ENCODE measurements at places on chromosomes 3 and 15.
A peak's percentile ranks its signal among the peaks of the same experiment; 100 is the strongest.

GRCh38 chr15:92049290-92049989 lies 195.9 kb downstream of the SLCO3A1 start:
- DNase-seq = no peak

DNA sequence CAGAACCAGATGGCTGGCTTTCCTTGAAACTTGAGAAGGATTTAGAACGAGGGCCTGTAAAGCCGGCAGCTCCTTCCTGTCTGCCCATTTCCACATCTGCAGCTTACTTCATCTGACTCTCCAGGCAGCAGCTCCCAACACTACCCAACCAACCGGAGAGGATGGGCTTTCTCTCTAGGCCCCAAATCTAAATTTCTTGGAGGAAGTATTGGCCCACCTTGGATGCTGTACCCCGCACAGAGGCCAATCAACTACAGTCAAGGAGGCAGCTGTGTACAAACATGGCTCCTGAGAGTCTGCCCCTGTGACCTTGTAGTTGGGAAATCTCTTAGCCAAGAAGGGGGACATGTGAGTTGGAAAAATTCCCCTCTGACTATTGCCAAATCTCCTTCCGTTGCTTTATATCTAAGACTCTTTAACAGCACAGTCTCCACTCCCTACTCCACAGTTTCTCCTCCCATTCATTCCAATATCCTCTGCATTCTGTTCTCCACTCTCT lies 8.0 kb upstream of the ACAP2 start:
- DNase-seq = no peak

DNA sequence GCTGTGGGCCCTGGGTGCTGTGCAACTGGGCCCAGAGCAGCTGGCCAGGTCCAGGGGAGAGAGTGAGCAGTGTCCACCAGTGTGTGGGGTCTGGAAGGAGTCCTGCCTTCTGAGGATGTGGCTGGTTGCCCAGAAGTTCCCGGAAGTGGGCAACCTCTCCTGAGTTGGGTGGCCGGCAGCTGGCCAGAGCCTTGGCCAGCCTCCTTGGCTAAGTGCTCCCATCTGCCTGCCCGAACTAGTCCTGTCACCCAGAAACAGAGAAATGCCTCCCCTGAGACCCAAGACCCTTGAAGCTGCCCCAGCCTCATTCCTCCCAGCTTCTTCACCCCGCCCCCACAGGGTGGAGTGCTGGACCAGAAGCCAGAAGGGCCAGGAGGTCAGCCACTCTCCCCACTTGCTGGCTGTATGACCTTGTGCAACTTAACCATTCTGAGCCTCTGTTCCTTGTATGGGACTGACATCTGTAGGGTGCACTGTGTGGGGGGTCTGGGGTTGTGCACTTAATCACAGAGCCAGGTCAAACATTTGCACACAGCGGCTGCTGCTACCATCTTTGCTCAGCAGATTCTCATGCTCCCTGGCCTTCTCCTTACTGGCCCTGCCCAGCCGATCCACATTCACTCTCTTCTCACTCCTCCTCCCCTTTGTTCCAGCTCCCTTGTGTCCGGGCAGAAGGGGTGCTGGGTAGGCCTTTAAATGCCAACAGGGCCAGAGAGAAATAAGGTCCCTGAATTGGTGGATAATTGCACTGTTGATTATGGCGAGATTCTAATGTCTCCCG lies 7.5 kb upstream of the ALAS1 start:
- DNase-seq = no peak

DNA sequence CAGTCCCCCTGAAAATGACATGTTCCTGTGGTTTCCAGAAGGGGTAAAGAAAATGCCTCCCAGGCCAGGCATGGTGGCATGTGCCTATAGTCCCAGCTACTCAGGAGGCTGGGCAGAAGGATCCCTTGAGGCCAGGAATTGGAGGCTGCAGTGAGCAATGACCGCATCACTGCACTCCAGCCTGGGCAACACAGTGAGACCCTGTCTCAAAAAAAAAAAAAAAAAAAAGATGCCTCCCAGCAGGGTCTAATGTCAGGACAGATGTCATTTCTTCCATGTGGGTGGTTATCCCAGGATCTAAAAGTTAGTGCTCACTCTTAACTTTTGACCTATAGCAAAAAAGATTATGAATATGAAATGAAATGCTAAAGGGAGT lies 13.4 kb downstream of the LCMT2 start:
- no peak for DNase-seq

GRCh38 chr15:37907136-37907535 lies 27.3 kb upstream of the TMCO5A start:
- DNase-seq = no peak

DNA sequence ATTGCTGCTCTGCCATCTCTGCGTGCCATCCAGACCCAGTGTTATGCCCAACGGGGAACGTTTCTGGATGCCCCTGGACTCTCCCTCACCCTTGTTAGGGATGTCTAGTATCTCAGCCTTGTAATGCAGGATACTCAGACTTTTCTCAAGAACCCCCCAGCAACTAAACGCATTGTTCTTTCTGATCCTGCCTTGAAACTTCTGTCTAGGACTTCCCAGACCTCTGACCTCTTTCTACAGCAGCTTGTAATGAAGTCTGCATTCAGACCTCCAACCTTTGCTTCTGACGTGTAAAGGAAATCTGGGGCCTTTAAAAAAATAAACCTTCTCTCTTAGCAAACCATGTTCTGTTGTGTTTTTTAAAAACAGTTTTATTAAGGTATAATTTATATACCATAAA lies 139.5 kb downstream of the KCNAB1 start:
- DNase-seq = no peak

- no peak for DNase-seq
These were observed 2.8 kb downstream of the ADAMTS17 start for GRCh38 chr15:100338971-100339444.

DNA sequence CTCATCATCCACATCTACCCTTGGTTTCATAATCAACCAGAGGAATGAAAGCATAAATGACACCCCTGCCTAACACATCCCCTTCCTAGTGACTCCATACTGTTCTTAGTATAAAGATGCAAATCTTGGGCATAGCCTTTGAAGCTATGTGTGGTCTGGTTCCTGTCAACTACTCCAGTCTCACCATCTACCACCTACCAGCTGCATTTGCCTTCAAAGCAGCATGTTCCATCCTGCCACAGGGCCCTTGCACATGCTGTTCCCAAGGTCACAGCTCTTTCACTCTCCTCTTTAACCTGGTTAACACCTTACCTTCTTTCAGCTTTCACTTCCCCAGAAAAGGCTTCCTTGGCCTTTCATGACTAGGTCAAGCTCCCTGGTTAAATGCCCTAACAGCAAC lies 62.3 kb upstream of the ARHGEF3 start:
- DNase-seq = peak; percentile 22

DNA sequence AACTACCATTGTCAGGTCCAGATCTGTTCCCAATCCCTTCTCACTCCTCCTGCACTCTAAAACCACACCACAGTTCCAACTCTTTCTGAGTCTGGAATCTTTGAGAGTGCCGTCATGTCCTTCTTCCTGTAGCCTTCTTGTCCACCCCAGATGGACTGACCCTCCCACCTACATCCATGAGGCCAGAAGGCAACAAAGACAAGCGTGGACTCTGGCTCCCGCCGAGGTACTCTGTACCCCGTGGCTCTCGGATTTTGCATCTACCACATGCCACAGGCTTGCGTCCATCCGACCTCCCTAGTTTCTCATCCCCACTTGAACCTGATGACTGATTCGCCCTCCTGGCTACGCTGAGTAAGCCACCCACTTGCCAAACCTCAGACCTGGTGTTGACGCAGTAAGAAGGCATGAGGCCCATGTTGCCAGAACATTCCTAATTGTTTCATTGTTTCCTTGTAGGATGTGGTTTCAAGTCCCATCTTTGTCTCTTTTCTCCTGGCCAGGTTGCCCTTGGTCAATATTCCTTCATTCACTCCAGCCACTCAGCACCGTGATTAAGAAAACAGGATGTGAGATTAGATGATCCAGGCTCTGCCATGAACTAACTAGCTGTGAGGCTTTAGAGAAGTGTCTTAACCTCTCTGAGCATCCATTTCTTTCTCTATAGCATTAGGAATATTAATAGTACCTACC lies 1.1 kb upstream of the ZBTB38 start:
- no peak for DNase-seq

- DNase-seq = no peak
These were observed 99.3 kb downstream of the OXNAD1 start for GRCh38 chr3:16364323-16364722.

- DNase-seq = no peak
These were observed 47.2 kb downstream of the SPTSSB start for GRCh38 chr3:161323926-161324621.

DNA sequence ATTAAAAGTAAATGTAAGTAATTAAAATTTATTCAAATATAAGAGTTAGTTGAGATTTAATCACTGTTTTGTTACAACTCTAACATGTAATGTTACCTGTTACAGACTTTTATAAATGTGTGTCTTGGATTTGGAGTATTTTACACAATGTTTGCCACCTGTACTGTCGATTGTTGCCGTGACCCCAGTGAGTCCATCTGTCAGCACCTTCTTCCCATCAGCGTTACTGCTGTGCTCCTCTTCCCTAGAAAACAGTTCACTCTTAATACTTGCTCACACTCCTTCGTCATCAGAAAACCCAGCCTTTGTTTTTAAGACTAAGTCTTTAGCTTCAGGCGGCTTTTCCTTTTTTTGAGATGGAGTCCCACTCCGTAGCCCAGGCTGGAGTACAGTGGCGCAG lies 40.5 kb upstream of the FBXL22 start:
- DNase-seq = no peak

GRCh38 chr3:42140665-42141203 lies 49.6 kb downstream of the TRAK1 start:
- DNase-seq = no peak

DNA sequence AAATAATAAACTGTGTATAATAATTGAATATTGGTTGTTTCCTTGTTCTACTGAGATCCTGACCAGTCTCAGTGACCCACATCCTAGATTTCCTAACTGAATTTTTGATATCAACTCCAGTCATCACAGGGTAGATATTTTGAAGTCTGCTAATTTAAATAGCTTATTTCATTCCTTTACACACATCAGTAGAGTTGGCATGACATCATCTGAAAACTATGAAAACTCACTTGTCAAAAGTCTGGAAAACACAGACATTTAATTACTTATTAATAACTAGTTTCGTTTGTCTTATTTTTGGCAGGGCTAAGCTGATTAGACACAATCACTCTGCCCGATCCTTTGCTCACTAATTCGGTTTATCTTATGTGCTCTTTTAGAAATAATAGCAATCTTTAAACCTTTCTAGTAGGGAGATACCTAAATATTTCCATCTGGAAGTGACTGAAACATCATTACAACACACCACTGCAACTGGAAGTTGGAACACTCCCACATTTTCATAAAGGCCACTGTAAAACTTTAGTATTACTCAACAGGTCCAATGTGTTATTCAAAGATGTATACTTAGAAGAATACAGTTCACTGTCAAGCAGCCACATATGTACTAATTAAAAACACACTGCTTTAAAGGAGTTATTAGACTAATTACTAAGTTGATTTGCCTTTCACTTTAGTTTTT lies 198.4 kb upstream of the ZNF717 start:
- DNase-seq = no peak

GRCh38 chr15:70348581-70349344 lies 251.0 kb upstream of the TLE3 start:
- DNase-seq = no peak

- no peak for DNase-seq
These were observed 43.0 kb upstream of the IL20RB start for GRCh38 chr3:136914739-136915138.

GRCh38 chr3:85164436-85164835 lies 205.6 kb downstream of the CADM2 start:
- no peak for DNase-seq

DNA sequence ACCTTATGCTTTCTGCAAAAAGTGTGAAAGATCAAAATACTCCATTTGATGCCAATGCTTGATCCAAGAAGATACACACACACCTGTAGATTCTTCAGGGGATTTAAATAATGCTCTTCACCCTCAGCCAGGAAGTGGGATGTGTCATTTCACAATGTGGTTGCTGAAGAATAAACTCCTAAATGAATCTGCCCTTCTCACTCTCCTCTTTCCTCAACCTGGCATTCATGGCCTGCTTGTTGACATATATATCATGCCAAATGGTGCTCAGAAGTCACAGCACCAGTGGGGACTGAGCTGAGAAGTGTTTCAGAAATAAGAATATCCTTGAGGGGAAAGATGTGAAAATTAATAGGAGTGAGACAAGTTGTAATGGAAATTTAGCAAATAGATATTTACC lies 146.6 kb upstream of the ARHGEF26 start:
- DNase-seq = no peak

DNA sequence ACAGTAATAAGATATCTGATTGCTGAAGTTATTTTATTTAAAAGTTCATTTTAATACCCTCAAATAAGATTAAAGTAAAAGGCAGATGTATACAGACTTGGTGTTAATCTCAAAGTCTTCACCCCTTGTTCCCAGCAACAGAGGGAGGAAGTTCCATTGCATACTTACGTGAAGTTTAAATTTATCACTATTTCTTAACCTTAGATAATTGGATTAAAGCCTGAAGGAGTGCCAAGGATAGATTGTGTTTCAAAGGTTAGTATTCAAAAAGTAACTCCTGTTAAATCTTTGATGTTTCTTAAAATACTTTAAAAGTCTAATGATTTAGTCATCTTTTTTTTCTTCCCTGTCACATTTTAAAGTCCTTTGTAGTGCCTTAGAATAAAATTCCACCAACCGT lies 39.3 kb downstream of the ATP1B3 start:
- DNase-seq = no peak

DNA sequence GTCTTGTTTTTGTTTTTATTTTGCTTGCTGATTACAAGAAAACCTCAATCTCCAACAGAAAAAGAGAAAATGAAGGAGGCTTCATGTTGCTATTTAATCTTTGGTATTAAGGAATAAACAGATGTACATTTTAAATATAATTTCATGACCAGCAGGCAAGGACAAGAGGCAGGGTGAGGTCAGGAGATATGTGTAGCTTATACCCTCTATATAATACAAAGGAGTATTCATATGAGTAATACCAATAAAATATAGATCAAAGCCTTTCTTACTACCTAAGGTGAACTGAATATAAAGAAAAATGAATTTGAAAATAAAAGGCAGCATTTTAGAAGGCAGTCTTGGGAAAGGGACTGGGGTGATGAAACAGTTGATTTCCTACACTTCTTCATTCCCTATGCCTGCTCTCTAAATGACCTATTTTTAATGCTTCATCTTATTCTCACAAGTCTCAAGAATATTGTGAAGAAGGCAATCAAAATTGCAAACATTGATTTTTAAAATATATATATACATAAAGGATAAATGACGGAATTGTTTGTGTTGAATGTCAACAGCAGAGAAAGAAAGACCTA lies 8.6 kb upstream of the CBLB start:
- no peak for DNase-seq

- DNase-seq = no peak
These were observed 93.9 kb downstream of the PCCB start for GRCh38 chr3:136343873-136344555.

DNA sequence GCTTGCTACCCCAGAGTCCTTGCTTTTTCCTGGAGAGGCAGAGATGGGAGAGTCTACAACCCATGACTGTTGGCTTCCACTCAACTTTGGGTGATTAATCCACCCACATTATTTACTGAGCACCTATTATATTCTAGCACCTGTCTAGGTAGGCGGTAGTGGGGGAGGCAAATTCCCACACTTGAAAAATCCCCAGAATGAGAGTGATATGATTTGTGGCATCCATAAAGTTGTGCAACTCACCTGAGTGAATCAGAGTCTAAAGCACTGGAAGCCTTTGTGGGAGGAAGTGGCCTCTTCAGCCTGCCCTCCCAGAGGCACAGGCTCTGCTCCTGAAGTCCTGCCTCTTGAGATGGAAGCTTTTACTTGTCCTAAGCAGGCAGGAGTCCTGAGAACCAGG lies 40.4 kb upstream of the CTNNB1 start:
- DNase-seq = no peak

Data from GM12864 (cell line).